ENCODE measurements at places on chromosomes 12 and 14. TPM values are rescaled to one million over a fixed set of nuclear protein-coding genes. Genes with fewer than 3 reads are reported as not detected.

- H3K36me3 ChIP-seq: no peaks in the 10 kb centered on the region
- H3K4me3 ChIP-seq: no peak overlapping the region
- peaks cover 10% of the 10 kb centered on the region for H3K27me3 ChIP-seq
- H3K4me1 ChIP-seq: peaks cover 10% of the 10 kb centered on the region
Measured at GRCh38 chr12:79691511-79692248, 916 bp upstream of the PAWR start.

- no peak for DNase-seq
- H3K36me3 ChIP-seq: no peaks in the 10 kb centered on the region
- H3K27ac ChIP-seq: no peak overlapping the region
Measured at GRCh38 chr12:108337235-108338223, 1.6 kb downstream of the CMKLR1 start.

GRCh38 chr12:51326698-51327439 is 2.9 kb upstream of the BIN2 start:
- no peaks in the 10 kb centered on the region for H3K27me3 ChIP-seq
- peak overlapping the region; percentile 60 for H3K27ac ChIP-seq
- DNase-seq: peak; percentile 27
- H3K4me1 ChIP-seq: peaks cover 67% of the 10 kb centered on the region

GRCh38 chr14:101972126-101972866 is 7.9 kb downstream of the DYNC1H1 start:
- H3K27ac ChIP-seq: no peak overlapping the region
- peaks cover 6% of the 10 kb centered on the region for H3K4me1 ChIP-seq
- H3K27me3 ChIP-seq: no peaks in the 10 kb centered on the region
- H3K36me3 ChIP-seq: peaks cover 5% of the 10 kb centered on the region
- H3K4me3 ChIP-seq: no peak overlapping the region

GRCh38 chr12:6570264-6570887 is 2.3 kb upstream of the NOP2 start:
- H3K36me3 ChIP-seq: peaks cover 64% of the 10 kb centered on the region
- no peak overlapping the region for H3K27ac ChIP-seq
- H3K27me3 ChIP-seq: no peaks in the 10 kb centered on the region

DNA sequence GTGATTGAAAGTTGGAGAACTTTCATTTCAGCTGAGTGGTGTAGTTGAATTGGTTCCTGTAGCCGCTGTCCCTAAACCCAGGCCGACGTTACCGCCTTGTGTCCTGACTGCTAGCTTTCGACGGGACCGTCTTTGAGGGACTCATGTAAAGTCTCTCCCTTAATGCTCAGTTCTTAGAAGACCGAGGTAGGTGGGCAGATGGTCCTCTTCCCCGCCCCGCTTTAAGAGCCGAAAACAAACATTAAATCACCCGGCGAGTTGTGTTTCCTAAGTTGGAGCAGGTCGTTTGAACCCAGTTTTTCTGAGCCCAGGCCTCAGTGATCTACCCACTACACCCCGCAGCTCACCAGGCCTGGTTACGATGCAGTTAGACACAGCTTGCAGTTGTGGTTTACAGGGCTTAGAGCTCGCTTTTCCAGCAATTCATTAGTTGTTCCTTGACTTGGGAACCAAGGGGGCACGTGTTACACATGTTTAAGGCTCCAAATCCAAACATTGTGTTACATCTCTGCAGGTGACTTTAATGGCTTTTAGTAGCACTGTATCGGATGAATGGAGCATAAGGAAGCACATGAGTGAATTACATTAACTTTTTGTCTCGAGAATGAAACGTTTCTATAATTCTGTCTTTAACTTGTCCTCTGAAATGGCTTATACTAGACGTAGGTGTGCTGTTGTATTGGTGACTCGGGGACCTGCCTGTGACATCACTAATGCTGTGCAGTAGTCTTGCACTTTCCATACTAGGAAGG is 790 bp downstream of the NEDD1 start:
- H3K27ac ChIP-seq: peak overlapping the region; percentile 99
- H3K4me3 ChIP-seq: peak overlapping the region; percentile 84
- H3K4me1 ChIP-seq: no peaks in the 10 kb centered on the region

The SERPINA4 gene
- not detected for total RNA-seq

- H3K27me3 ChIP-seq: no peaks in the 10 kb centered on the region
- peaks cover 4% of the 10 kb centered on the region for H3K36me3 ChIP-seq
- no peaks in the 10 kb centered on the region for H3K4me1 ChIP-seq
- peak; percentile 58 for DNase-seq
Measured at GRCh38 chr12:56593909-56594621, 36.1 kb downstream of the BAZ2A start.

DNA sequence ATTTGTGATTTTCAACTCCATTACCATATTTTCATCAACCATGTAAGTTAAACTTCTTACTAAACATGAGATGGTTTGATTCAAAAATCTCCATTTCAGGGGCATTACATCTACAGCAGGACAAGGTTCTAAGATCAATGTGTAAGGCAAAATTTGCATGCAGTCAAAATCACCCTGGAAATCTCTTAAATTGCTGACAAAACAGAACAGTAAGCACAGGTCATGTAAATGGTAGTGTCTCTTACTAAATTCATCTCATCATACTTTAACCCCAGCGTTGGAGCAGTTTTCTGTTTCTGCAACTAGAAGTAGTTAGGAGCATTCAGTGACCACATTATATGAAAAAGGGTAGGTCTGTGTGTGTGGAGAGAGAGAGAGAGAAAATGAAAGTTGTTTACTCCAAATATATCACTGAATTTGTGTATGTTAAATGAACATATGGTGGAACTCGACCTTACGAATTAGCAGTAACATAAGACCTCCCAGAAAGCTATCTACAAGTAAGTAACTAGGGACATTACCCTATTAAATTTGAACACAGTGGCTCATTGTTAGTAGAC is 227.5 kb downstream of the SSPN start:
- peaks cover 7% of the 10 kb centered on the region for H3K36me3 ChIP-seq
- no peak overlapping the region for H3K27ac ChIP-seq
- no peaks in the 10 kb centered on the region for H3K4me1 ChIP-seq
- H3K4me3 ChIP-seq: no peak overlapping the region
- H3K27me3 ChIP-seq: no peaks in the 10 kb centered on the region

DNA sequence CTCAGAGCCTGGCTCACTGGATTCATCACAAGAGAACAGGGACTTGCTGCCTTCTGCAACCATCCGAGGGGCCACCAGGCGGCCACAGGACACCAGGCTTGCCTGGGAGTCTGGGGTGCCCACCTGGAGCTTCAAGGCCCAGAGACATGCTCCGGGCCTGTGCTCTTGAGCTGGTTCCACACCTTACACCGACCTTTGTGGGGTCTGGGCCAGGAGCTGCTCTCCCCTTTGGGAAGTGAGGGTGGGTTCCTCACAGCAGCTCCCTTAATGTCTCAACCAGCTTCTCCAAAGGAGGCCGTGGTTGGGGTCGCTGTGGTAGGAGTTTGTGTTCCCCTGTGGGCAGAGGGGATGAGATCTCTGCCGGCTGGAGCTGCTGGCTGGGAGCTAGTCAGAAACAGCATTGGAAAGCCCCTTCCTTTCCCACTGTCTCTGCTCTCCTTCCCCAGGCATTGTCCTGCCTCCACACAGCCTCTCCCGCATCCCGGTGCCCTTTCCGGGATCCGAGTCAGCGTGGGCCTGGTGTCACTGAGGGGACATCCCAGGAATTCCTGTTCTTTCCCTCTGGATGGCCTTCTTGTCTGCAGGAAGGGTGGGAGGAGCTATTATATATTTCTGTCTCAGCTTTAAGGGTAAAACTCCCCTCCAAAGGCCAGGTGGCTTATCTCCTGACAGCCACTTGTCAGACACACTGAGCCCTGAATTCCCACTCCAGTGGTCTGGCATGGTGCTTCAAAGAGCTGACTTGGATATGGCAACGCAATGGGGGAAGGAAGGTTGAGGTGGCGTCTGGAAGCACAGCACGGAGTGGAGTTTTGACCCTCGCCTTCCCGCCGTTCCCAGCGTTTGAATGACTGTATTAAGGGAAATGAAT is 5.1 kb upstream of the PAPLN start:
- H3K36me3 ChIP-seq: peaks cover 19% of the 10 kb centered on the region
- H3K27me3 ChIP-seq: peaks cover 8% of the 10 kb centered on the region
- no peak overlapping the region for H3K27ac ChIP-seq
- no peak overlapping the region for H3K4me3 ChIP-seq
- no peak for DNase-seq

The KCNC2 gene
- not detected for total RNA-seq

- no peaks in the 10 kb centered on the region for H3K4me1 ChIP-seq
- H3K36me3 ChIP-seq: no peaks in the 10 kb centered on the region
- no peaks in the 10 kb centered on the region for H3K27me3 ChIP-seq
- no peak overlapping the region for H3K27ac ChIP-seq
- H3K4me3 ChIP-seq: no peak overlapping the region
Measured at GRCh38 chr14:105391541-105391940, 6.8 kb upstream of the TEX22 start.

The FAM186B gene
- total RNA-seq: 0.66 TPM

DNA sequence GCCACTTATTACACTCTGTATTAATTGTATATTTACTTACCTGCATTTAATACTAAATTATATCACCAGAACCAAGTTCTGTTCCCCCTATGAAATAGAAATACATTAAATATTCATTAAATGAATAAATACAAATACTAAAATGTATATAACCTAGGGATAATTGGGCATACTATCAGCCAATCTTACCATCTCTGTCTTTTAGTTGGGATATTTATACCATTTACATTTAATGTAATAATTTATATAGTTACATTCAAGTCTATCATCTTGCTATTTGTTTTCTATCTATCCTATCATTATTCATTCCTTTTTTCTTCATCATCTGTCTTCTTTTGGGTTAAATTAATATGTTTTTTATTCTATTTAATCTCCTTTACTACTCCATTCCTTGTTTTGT is 4.1 kb upstream of the ADAMTS20 start:
- no peaks in the 10 kb centered on the region for H3K36me3 ChIP-seq
- no peak for DNase-seq
- no peak overlapping the region for H3K4me3 ChIP-seq
- H3K27ac ChIP-seq: no peak overlapping the region

The GSKIP gene
- 18.0 TPM for total RNA-seq

- no peak overlapping the region for H3K4me3 ChIP-seq
- H3K27me3 ChIP-seq: no peaks in the 10 kb centered on the region
- no peaks in the 10 kb centered on the region for H3K4me1 ChIP-seq
Measured at GRCh38 chr12:101803978-101804377, 26.8 kb downstream of the GNPTAB start.

The RAD9B gene
- 1.1 TPM for total RNA-seq

The C12orf54 gene
- total RNA-seq: not detected

The TAS2R10 gene
- total RNA-seq: 0.37 TPM

DNA sequence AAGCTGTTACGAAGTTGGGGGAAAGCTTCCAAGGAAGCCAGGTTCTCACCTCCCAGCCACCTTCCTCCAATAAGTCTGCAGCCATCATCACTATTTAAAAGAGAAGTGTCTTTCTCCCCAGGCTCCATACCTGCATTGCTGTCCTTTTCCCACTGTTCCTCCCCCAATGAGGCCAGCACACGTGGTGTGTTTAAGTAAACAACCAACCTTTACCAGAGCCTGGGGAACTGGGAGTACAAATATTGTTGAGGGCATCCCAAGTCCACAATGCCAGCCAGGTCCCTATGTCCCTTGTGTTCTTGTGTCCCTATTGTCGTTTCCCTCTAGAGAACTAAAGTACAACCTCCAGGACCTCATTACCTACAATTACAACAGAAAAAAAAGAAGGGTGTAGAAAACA is 49.2 kb upstream of the PNMA1 start:
- no peak overlapping the region for H3K4me3 ChIP-seq
- H3K27me3 ChIP-seq: no peaks in the 10 kb centered on the region
- no peaks in the 10 kb centered on the region for H3K36me3 ChIP-seq
- no peak for DNase-seq

The CYP46A1 gene
- 0.13 TPM for total RNA-seq

The KRT79 gene
- not detected for total RNA-seq

The RNF34 gene
- 64.3 TPM for total RNA-seq

DNA sequence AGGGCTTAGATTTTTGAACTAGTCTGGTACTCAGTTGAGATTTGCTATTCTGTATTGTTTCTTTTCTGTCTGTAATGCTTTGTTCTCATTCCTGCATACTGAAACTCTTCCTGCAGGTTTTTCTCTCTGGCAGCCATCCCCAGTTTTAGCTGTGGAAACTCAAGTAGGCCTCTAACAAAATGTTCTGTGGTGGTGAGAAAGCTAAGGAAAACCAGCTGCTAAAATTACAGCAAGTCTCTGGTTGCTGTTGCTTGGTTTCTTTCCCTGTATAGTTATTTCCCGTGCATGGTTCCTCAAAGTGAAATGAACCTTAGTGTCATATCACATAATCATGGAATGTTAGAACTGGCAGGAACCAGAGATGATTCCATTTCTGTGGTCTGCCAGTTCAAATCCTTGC is 442.5 kb downstream of the NRXN3 start:
- no peak for DNase-seq
- no peaks in the 10 kb centered on the region for H3K36me3 ChIP-seq
- H3K27ac ChIP-seq: no peak overlapping the region
- H3K27me3 ChIP-seq: no peaks in the 10 kb centered on the region

The ARMH4 gene
- not detected for total RNA-seq

DNA sequence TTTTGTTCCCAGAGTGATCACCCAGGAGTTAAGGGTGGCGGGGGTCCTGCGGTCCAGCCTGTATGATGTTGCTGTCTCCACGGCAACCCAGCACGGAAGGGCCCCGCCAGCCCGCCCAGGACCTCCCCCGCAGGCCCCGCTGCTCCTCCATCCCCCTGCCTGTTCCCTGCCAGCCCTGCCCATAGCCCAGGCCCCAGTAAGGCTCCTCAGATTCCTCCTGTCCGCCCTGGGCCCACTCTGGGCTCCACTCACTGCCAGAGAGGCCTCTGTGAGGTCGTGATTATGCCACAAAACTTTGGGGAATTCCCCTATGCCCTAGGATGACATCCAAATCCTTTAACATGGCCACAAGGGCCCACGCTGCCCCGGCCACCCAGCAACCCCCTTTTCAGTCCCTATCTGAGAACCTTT is 20.8 kb downstream of the HSP90AA1 start:
- no peaks in the 10 kb centered on the region for H3K36me3 ChIP-seq
- no peak overlapping the region for H3K4me3 ChIP-seq
- H3K27ac ChIP-seq: no peak overlapping the region
- DNase-seq: no peak

GRCh38 chr14:24207625-24208024 is 2.1 kb downstream of the TSSK4 start:
- H3K27ac ChIP-seq: no peak overlapping the region
- H3K4me3 ChIP-seq: no peak overlapping the region
- no peak for DNase-seq
- peaks cover 21% of the 10 kb centered on the region for H3K36me3 ChIP-seq
- H3K4me1 ChIP-seq: peaks cover 14% of the 10 kb centered on the region

All from naive thymus-derived CD4-positive, alpha-beta T cell (primary cell).